ENCODE measurements at places on chromosomes 1 and 21.

DNA sequence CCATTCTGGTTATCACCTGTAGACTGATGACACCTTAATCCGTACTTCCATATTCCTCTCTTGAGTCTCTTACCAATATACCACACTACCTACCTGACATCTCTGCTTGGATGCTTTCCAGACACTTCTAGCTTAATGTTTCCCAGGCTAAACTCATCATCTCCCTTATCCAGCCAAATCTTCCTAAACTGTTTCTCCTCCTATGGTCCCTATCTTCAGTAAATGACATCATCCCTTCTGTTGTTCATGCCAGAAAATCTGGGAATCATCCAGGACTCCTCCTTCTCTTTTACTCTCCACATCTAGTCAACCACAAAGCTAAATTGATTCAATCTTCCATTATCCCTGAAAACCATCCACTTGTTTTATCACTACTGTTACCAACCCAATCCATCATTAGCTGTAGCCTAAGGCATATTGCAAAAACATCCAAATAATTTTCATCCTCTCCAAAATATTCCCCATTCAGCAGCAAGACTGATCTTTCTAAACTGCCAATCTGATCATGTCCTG, 464.1 kb upstream of the BEND5 start:
- DNase-seq: no peak

GRCh38 chr21:36178349-36178748, 21.7 kb downstream of the DOP1B start:
- DNase-seq: no peak

GRCh38 chr21:8991088-8991907, 1530.1 kb upstream of the TPTE start:
- no peak for DNase-seq

- DNase-seq: no peak
Measured at GRCh38 chr1:183804916-183805841, at the start of gene RGL1. Gene RGL1, plus strand, starts transcription at chr1:183805120. Its CDS starts 178 bp downstream, at chr1:183805298.

GRCh38 chr21:33684923-33685560, 42.7 kb downstream of the ITSN1 start:
- DNase-seq: no peak

DNA sequence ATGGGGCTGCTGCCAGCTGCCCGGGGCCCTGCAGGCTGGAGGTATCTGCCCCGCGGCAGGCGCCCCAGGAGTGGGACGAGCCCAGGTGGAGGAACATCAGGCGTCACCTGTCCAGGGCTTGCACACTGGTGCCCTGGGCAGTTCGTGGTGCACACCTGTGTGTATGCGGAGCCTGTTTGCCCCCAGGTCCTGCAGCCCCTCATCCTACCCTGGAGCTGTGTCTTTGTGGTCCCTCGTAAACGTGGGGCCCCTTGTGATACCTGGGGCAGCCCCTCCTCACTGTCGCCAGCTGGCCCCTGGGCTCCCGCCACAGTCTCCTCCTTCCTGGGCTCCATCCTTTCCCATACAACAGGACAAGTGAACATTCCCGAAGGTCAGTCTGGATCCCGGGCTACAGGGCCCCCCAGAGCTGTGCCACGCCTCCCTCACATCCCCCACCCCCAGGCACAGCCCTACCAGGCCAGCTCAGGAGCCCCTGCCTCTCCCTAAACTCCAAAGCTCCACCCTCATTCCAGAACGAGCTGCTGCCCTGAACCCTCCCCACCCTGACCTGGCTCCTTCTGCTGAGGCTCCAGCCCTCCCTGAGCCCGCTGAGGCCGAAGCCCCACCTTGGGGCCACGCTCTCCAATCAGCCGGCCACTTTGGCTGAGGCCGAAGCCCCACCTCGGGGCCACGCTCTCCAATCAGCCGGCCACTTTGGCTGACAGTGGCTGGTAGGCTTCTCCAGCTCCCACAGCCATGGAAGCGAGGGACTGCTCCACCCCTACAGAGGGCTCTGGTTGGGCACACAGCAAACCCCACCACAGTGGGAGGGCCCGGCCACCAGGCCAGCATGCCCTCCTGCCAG, 42.6 kb downstream of the UBE2G2 start:
- no peak for DNase-seq

DNA sequence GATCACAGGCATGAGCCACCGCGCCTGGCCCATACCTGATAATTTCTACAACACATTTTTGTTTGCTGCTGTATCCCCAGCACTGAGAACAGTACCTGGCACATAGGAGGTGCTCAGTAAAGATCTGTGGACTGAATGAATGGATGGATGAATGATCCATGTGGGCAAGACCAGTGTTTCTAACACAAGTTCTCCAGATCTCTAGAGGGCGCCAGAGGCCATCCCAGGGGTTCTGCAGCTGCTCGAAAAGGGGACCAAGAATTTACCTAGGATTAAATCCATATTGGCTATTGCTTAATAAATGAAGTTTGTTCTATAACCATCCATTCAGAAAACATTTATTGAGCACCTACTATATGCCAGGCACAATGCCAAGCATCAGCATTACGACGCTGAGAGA, 167.7 kb downstream of the ACTL8 start:
- DNase-seq: no peak

DNA sequence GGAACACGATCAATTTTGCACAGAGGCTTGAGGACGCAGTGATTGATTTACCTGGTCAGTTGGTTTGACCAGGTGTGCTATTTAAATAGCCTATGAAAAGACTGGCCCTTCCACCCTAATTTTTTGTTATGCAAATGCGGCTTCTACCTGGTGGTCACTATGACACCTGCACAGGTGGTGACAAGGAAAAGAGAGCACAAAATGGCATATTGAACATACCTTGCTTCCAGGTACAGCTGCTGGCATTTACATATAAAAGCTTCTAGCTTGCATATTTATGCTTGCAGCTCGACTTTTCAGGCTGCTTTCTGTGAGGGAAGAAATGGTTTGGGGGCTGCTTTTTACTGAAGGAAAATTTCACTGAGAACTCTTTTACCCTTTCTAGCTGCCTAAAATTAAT, 15.3 kb upstream of the FMO4 start:
- no peak for DNase-seq

- no peak for DNase-seq
Measured at GRCh38 chr1:181662606-181663005, 179.3 kb downstream of the CACNA1E start.

DNA sequence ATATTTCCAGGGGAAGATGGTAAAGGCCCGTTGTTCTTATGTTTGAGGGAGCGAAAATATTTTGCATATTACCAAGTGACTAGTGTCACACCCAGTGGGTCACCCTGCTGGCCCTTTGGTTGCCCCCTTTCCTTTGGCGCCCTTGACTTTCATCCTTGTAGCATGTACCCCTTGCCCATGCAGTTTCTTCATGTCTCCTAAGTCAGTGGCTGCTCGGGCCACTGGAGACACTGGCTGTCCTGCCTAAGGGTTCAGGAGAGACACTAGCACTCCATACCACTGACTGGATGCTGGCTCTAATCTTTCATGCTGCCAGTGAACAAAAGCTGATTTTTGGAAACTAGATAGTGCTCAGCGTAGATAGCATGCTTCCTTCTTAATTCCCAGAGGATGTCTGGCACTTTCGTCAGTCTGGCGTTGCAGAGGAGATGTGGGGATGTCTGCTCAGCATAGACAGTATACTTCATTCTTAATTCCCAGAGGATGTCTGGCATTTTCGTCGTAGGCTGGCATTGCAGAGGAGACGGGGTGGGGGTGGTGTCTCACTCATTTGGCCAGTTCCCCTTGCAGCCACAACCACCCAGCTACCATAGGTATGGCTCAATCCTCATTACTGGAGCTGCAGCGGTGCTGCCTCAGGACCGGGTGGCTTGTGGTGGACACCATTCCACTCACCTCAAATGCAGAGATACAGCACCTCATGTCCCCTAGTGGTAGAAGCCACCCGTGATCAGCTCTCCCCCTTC, 770.9 kb upstream of the TPTE start:
- DNase-seq: no peak

GRCh38 chr1:225655509-225656258, 2.8 kb upstream of the ENAH start:
- DNase-seq: no peak

- no peak for DNase-seq
Measured at GRCh38 chr1:67031121-67031858, 22.7 kb downstream of the SLC35D1 start.

DNA sequence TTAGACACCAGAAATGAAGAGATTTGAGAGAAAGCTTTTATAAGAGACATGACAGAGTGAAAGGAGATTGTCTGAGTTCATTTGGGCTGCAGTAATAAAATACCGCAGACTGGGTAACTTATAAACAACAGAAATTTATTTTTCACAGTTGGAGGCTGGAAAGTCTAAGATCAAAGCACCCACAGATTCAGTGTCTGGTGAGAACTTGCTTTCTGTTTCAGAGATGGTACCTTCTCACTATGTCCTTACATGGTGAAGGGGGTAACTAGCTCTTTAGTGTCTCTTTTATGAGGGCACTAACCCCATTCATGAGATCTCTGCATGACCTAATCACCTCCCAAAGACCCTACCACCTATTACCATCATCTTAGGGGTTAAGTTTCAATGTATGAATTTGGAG, 30.9 kb upstream of the FCRL4 start:
- DNase-seq: no peak

GRCh38 chr1:21592086-21592865, 76.9 kb downstream of the RAP1GAP start:
- DNase-seq: no peak

DNA sequence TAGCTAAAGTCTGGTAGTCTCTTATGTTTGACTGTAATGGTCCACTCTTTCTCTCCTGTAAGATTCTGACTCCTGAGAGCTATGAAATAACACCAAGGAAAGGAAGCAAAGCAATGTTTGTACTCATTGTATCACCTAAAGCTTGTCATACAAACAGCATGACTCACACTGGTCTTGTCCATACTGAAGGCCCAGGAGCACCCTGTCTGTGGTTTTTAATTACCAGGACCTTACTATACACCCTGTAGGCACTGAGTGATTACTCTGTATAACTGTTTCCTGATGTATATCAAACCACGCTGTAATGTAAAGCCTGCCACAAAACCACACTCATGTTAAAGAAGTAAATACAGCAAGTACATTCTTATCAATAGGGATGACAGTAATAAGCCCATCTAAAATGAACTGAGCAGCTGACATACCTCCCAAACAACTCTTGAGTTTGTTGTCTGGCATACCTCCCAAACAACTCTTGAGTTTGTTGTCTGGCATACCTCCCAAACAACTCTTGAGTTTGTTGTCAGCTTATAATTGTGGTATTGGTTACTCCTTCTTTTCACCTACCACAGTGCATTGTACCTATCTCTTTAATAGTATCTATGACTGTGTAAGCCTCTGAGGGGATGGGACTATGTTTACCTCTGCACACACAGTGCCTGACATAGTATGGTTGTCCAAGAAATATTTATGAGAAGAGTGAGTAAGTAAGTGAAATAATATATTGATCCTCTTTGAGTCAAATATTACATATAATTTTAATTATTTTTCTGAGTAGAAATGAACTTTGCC, 11.6 kb upstream of the TNFSF18 start:
- no peak for DNase-seq

- no peak for DNase-seq
Measured at GRCh38 chr1:72601035-72601674, 318.8 kb upstream of the NEGR1 start.

DNA sequence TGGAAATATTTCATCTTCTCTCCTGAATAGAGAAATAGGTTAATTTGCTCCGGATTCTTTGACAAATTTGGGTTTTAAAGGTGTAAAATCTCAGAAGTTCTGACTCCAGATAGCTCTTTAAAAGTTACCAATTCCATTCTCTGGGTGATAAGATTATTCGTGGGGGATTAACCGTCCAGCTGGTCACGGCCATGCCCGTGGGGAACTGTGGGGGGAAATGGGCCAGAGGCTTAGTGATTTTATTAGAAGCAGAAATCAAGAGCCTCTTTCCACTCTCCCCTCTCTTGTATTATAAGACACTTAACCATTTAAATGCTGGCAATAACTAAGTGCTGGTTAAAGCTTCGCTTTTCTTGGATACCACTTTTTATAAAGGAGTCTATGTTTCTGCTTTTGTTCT, 376.4 kb upstream of the KAZN start:
- no peak for DNase-seq

DNA sequence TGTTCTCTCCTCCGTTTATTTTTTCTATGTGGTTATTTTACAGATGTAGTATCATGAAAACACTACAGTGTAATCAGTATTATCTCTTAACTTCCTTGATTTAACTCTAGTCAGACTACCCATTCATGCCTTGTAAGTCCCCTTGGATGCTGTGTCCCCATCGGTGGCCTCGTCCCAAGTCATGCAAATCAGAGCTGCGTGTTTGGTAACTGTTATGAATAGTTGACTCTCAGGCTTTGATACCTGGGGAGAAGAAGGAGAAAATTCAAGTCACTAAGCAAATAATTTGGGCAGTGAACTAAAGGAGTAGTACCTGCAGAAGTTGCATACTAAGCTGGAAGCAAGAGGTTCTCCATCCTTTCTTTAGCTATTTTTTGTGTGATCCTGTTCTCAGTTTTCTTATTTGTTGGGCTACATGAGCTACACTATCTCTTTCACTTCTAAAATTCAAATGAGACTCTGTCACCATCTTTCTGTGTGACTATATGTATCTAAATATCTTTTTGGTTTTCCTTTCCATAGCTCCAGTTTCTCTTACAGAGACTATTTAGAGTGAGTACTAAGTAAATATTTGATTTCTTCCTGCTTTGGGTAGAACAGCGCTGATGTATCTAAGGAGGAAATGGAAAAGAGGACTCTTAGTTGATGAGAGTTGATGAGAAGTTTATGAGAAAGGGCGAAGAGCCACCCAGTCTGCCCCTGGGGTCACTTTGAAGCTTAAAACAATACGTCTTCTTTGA, 50.9 kb downstream of the VANGL2 start:
- no peak for DNase-seq

GRCh38 chr1:12157366-12158231, 9.2 kb upstream of the TNFRSF1B start:
- no peak for DNase-seq

- no peak for DNase-seq
Measured at GRCh38 chr1:169653873-169654272, 23.9 kb upstream of the SELP start.

- DNase-seq: no peak
Measured at GRCh38 chr1:33515607-33516006, 43.2 kb downstream of the ZSCAN20 start.

- DNase-seq: no peak
Measured at GRCh38 chr21:43312751-43313169, 114.2 kb downstream of the SIK1 start.

DNA sequence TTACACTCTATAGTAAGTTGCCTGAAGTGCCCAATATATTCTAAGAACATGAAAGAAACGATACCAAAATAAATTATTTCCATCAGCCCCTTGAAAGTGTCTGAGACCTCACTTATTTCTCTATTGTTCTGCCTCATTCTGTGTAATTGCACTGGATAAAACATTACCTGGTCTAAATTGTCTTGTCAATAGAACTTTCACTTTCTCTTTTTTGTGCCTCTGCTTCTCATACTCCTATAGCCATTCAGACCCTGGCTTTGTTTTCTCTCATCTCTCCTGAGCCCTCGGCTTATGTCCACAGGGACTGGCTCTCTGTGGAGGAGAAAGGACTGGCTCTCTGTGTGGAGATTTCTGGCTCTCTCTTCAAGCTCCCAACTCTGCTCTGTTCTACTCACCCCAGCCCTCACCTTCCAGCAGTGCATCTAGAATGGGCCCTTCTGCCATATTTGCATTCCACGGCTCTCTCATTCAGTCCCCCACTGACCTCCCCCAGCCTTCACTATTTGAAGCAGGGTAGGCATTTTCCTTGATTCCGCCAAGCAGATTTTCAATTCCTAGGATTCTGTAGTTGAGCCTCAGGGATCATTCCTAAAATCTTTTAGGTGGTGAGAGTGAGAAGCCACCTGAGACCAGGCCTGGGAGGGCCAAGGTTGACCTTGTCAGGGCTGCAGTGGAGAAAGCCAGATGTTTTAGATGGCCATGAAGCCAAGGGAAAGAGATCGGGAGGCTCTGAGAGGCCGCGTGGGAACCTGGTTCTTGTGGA, 15.9 kb upstream of the GALNT2 start:
- no peak for DNase-seq

GRCh38 chr1:168585937-168586336, 9.5 kb downstream of the XCL1 start:
- no peak for DNase-seq
